ENCODE measurements at places on chromosomes 5 and 9. TPM values are rescaled to one million over a fixed set of nuclear protein-coding genes. Genes with fewer than 3 reads are reported as not detected.

The TSLP gene
- not detected for total RNA-seq

DNA sequence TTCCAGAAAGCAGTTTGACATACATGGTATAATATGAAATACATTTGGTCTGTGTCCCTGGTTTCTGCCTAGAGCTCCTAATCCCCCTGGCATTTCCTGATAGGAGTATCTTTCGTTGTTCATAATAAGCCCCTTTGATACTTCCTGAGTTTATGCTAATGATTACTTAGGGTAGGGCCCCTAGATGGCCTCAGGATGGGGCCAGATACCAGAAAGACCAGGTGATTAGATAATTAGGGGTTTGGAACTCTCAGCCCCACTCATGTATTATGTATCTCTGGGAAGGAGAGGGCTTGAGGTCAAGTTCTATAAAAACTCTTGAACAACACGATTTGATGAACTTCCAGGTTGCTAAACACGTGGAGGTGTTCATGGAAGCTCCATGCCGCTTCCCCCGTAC lies 163.3 kb upstream of the ZNF608 start:
- no peak for DNase-seq

DNA sequence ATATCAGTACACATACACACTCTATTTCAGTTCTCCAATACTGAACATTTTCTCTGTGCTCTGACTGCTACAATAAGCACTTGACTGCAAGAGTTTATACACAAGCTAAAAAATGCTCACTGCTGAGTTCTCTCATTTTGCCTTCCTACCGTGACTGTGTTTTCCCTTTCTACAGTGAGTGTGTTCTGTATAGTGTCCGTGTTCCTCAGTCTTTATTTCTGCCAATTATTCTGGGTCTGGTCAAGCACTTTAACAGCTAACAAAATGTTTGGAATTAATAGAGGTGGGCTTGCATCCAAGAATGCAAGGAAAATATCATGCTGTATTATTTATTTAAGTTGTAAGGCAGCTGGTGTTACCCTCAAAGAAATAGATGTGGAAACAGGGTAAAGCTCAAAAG lies 217.0 kb upstream of the NREP start:
- DNase-seq: no peak

The TRAF1 gene
- 115 TPM for total RNA-seq

- DNase-seq: no peak
These were observed 179.0 kb downstream of the TAF11L14 start for GRCh38 chr5:17813214-17813613.

DNA sequence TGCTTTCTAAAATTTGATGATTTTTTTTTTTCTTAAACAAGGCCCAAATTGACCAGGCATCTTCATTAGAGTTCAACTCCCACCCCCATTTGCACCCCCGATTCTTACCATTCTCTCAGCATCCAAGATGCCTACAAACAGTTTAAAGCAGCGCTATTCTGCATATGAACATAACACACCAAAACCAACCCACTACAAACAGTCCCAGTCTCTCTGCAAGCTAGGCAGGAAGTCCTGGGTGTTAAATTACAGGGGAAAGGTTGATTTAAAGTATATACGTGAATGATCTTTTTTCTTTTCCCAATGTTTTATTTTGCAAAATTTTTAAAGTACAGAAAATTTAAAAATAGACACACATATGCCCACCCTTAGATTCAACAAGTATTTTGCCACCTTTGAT lies 127.0 kb downstream of the ADAMTS12 start:
- no peak for DNase-seq
